ENCODE measurements at places on chromosomes 16 and 17. TPM values are rescaled to one million over a fixed set of nuclear protein-coding genes. Genes with fewer than 3 reads are reported as not detected.
A peak's percentile ranks its signal among the peaks of the same experiment; 100 is the strongest.

Gene NXN
- total RNA-seq = 103 TPM

DNA sequence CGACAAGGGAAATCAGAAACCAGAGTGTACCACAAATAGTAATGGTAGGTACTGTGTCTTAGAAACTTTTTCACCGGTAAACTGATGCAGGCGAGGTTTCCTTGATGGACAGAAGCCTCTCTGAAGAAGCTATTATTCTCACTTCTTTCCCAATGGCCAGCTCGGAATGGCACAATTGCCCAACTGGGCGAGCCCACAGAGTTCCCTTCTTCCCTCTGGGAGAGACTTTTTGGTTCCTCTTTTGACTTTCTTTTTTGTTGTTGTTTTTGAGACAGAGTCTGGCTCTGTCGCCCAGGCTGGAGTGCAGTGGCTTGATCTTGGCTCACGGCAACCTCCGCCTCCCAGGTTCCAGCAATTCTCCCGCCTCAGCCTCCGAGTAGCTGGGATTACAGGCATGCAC, 16.9 kb downstream of the SLC43A2 start:
- DNase-seq = peak; percentile 31

DNA sequence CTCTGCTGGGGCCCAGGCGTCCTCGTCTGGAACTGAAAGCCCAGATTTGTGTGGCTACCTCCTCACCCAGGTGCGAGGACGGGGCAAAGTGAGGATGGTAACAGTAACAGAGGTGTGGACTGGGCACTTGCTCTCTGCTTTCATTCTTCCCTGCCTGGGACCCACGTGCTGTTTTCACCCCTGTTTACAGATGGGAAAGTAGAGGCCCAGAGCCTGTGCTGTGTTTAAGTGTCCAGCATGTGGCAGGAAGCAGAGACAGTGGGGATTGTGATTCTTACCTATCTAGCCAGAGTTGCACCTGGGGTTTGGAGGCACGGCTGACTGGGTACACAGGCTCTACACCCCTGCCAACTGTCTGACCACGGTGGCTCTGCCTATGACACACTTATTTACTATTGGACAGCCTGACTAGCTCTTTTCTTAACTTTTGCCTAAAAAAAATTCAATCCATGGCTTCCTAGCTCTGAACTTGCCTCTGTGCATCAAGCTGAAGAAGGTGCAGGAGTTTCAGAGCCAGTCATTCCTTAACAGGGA, 155.4 kb downstream of the CLEC16A start:
- DNase-seq = no peak

GRCh38 chr16:74511961-74512360, 90.7 kb upstream of the CLEC18B start:
- no peak for DNase-seq

- DNase-seq = no peak
These were observed 3.4 kb downstream of the NAGPA start for GRCh38 chr16:5030251-5030870.

Measured in umbilical cord (tissue), 2 donors.